HFFc6 (cell line): ENCODE measurements at places on chromosomes 11 and 22.

DNA sequence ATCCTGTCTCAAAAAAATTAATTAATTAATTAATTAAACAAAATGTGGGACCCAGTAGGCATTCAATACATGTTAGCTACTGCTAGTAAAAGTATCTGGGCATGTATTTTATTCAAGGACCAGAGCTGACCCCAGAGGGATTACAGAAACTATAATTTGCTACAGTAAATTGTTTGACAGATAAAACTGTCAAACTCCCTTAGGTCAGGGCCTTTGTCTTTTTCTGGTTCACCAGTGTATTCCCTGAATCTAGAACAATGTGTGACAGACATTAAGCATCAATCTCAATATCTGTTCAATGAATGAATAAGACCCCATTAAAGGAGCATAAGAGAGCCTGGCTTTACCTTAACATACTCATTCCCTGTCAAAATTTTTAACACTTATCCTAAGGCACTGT is 6.0 kb downstream of the CKAP5 start:
- peaks cover 2% of the 10 kb centered on the region for H3K27me3 ChIP-seq
- H3K4me1 ChIP-seq: peaks cover 43% of the 10 kb centered on the region
- peaks cover 13% of the 10 kb centered on the region for H3K36me3 ChIP-seq
- H3K4me3 ChIP-seq: no peak overlapping the region
- no peak for DNase-seq

GRCh38 chr11:20038972-20039371 is 121.3 kb downstream of the DBX1 start:
- DNase-seq: no peak
- peaks cover 7% of the 10 kb centered on the region for H3K27me3 ChIP-seq
- H3K4me1 ChIP-seq: peaks cover 42% of the 10 kb centered on the region
- H3K4me3 ChIP-seq: no peak overlapping the region

GRCh38 chr11:57515332-57516060 is at the start of gene SLC43A1:
Gene SLC43A1, minus strand, starts transcription at chr11:57515702. Its CDS starts 1,591 bp downstream, at chr11:57514111.
- H3K4me3 ChIP-seq: peak within 1 kb of the TSS; percentile 97
- H3K27me3 ChIP-seq: no peaks in the 10 kb centered on the region
- no peaks in the 10 kb centered on the region for H3K36me3 ChIP-seq
- DNase-seq: peak; percentile 21
- H3K4me1 ChIP-seq: no peaks in the 10 kb centered on the region

DNA sequence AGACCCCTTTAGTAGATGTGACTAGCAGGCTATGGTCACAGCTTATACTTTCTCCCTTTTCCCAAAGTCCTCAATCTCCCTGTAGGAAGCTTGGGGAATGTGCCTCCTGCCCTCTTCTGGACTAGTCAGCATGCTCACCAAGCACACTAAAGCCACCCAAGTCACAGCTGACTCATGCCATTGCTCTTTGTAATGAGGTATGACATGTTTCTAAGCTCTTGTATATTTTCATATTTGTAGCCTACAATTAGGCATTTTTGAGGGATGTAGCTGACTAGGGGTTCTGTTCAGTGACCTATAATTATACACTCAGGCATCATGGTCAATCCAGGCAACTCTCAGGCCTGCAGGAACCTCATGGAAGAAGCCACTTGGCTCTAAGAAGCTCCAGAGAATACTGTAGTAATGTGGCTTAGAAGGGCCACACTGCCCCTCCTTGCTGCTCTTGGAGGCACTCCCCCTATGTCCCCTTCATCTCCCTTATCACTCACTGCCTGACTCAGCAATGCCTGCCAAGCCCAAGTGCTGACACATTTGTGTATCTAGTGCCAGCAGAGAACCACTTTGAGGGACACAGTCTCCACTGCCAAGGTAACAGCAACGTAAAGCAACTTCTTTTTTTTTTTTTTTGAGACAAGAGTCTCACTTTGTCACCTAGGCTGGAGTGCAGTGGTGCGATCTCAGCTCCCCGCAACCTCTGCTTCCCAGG is 86.2 kb downstream of the RPL27A start:
- peaks cover 91% of the 10 kb centered on the region for H3K4me1 ChIP-seq
- H3K4me3 ChIP-seq: peak overlapping the region; percentile 64
- peak overlapping the region; percentile 92 for H3K27ac ChIP-seq
- H3K36me3 ChIP-seq: peaks cover 4% of the 10 kb centered on the region
- H3K27me3 ChIP-seq: no peaks in the 10 kb centered on the region; the same call in 1 of the 2 replicates

DNA sequence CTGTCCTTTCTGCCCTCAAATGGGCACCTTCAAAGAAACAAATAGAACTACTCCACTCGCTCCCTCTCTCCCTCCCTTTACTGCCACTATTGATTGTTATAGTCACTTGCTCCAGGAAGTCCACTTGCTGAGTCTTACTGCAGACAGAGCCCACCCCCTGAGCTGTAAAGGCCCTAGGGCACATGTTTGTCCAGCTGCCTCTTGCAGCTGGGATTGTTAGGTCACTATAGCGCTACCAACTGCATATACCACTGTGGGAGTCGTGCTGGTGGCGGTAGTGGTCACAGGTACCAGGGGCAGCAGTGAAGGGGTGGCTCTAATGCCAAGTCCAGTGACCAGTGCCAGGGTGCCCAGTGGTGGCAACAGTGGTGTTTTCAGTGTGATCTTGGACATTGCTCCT is 4.4 kb upstream of the SREBF2 start:
- H3K36me3 ChIP-seq: no peaks in the 10 kb centered on the region
- H3K4me3 ChIP-seq: no peak overlapping the region
- no peaks in the 10 kb centered on the region; the same call in 1 of the 2 replicates for H3K27me3 ChIP-seq
- no peak for DNase-seq
- peaks cover 24% of the 10 kb centered on the region for H3K4me1 ChIP-seq

- DNase-seq: no peak
- peak overlapping the region; percentile 97 for H3K27ac ChIP-seq
- peaks cover 2% of the 10 kb centered on the region; the same call in 1 of the 2 replicates for H3K27me3 ChIP-seq
- H3K36me3 ChIP-seq: peaks cover 24% of the 10 kb centered on the region
- H3K4me1 ChIP-seq: peaks cover 69% of the 10 kb centered on the region
- peak overlapping the region; percentile 79 for H3K4me3 ChIP-seq
Measured at GRCh38 chr11:19918302-19919049, 205.8 kb downstream of the NAV2 start.

GRCh38 chr11:1092145-1092670 is 17.5 kb downstream of the MUC2 start:
- H3K27ac ChIP-seq: no peak overlapping the region
- no peak for DNase-seq
- peaks cover 6% of the 10 kb centered on the region; the same call in 1 of the 2 replicates for H3K36me3 ChIP-seq
- H3K4me1 ChIP-seq: no peaks in the 10 kb centered on the region

DNA sequence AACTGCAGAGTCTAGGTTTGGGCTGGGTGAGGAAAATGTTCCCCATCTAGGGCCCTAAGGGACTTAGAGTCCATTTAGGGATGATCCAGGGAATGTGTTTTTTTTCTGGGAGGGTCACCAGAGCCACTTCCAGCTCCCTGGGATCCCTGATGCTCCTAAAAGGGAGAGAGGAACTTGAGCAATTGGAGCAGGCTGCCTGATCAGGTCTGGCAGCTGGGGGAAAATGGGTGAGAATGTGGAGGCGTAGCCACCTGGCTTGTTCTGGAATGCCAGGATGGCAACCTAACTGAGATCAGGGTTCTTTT is 1.2 kb downstream of the PGAP2 start:
- H3K27ac ChIP-seq: no peak overlapping the region
- no peak for DNase-seq
- no peaks in the 10 kb centered on the region; the same call in 1 of the 2 replicates for H3K27me3 ChIP-seq
- H3K36me3 ChIP-seq: no peaks in the 10 kb centered on the region

- peaks cover 12% of the 10 kb centered on the region; the same call in 1 of the 2 replicates for H3K36me3 ChIP-seq
- H3K27ac ChIP-seq: no peak overlapping the region
- H3K4me3 ChIP-seq: no peak overlapping the region
- DNase-seq: no peak
- no peaks in the 10 kb centered on the region; the same call in 1 of the 2 replicates for H3K27me3 ChIP-seq
- no peaks in the 10 kb centered on the region for H3K4me1 ChIP-seq
Measured at GRCh38 chr22:49214976-49215375, 612.7 kb downstream of the BRD1 start.

GRCh38 chr22:33083212-33083611 is 25.0 kb upstream of the SYN3 start:
- H3K4me1 ChIP-seq: no peaks in the 10 kb centered on the region
- H3K4me3 ChIP-seq: no peak overlapping the region
- H3K27me3 ChIP-seq: no peaks in the 10 kb centered on the region
- no peak overlapping the region for H3K27ac ChIP-seq
- 0 out of 2 replicates have a peak, but pooled peaks cover 4% of the 10 kb centered on the region for H3K36me3 ChIP-seq
- no peak for DNase-seq

DNA sequence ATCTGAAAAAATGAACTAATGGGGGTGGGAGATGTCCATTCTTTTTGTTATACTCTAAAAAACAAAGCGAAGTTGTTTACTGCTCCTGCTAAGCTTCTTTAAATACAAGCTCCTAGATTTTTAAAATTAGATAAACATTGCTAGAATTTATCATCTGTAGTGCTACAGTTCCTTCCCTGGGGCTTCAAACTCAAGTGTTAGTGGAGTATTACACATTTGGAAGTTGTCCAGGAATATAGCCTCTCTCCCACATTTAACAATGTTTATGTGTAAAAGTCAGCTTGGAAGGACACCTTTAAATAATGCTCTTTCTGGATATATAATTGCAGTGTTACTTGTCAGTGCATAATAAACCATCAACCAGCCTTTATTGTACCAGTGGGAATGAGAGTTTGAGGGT is 155.5 kb downstream of the SPON1 start:
- H3K27ac ChIP-seq: no peak overlapping the region
- no peak overlapping the region for H3K4me3 ChIP-seq
- no peak for DNase-seq
- peaks cover 1% of the 10 kb centered on the region for H3K27me3 ChIP-seq

- DNase-seq: peak; percentile 4
- H3K4me3 ChIP-seq: no peak overlapping the region
- peaks cover 8% of the 10 kb centered on the region for H3K4me1 ChIP-seq
- H3K27me3 ChIP-seq: peaks cover 3% of the 10 kb centered on the region; the same call in 1 of the 2 replicates
- H3K36me3 ChIP-seq: peaks cover 15% of the 10 kb centered on the region; the same call in 1 of the 2 replicates
- peak overlapping the region; percentile 53 for H3K27ac ChIP-seq
Measured at GRCh38 chr11:129946256-129946655, 50.9 kb upstream of the NFRKB start.

DNA sequence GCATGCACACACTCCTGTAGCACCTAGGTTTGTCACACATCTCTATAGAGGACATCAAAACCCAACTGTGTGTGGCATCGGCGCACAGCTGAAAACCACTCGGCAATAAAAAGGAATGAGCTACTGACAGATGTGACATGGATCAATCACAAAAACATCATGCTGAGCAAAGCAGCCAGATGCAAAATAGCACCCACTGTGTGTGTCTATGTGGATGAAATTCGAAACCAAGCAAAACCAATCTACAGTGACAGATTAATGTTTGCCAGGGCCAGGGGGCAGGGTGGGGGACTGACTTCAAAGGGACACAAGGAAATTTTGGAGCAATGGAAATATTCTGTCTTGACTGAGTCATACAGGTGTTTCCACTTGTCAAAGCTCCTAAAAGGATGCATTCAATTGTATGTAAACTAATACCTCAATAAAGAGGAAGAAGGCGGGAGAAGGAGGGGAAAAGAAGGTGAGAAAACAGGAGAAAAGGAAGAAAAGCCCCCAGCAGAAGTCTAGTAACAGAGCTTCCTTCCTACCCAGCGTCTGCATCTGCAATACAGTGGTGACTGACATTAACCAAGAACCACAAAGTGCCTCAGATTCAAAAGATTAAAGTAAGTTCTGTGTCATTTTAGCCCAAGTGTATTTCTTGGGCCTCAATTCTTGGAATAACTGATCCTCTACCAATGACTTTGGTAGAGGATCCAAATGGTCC is 49.8 kb downstream of the PACSIN2 start:
- no peak overlapping the region; the same call in 1 of the 2 replicates for H3K4me3 ChIP-seq
- peak overlapping the region; percentile 0; the same call in 1 of the 2 replicates for H3K27ac ChIP-seq
- peaks cover 2% of the 10 kb centered on the region for H3K27me3 ChIP-seq
- no peak for DNase-seq
- peaks cover 71% of the 10 kb centered on the region for H3K4me1 ChIP-seq

GRCh38 chr11:27904358-27905055 is 203.4 kb downstream of the KIF18A start:
- peak overlapping the region; percentile 92 for H3K27ac ChIP-seq
- peaks cover 1% of the 10 kb centered on the region; the same call in 1 of the 2 replicates for H3K27me3 ChIP-seq
- H3K4me1 ChIP-seq: peaks cover 84% of the 10 kb centered on the region
- peak overlapping the region; percentile 76 for H3K4me3 ChIP-seq
- DNase-seq: peak; percentile 84

DNA sequence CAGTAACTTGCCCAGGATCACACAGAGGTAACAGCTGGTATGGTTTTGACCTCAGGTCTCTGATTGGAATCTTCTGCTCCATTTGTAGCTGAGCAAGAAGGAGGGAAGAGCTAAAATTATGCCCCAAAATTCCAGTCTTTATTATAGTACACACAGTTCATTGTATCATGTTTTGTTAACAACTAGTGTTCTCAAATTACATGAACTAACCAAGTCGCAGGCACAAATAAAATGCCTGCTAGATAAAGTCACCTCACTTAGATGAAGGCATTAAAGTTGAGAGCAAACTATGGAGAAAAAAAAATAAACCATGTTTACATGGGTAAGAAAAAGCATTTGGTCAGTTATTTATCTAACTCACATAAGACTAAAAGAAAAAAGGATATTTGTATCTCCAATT is 58.8 kb downstream of the PDGFD start:
- H3K27ac ChIP-seq: no peak overlapping the region; the same call in 1 of the 2 replicates
- DNase-seq: peak; percentile 14
- H3K36me3 ChIP-seq: no peaks in the 10 kb centered on the region
- H3K4me1 ChIP-seq: peaks cover 23% of the 10 kb centered on the region

DNA sequence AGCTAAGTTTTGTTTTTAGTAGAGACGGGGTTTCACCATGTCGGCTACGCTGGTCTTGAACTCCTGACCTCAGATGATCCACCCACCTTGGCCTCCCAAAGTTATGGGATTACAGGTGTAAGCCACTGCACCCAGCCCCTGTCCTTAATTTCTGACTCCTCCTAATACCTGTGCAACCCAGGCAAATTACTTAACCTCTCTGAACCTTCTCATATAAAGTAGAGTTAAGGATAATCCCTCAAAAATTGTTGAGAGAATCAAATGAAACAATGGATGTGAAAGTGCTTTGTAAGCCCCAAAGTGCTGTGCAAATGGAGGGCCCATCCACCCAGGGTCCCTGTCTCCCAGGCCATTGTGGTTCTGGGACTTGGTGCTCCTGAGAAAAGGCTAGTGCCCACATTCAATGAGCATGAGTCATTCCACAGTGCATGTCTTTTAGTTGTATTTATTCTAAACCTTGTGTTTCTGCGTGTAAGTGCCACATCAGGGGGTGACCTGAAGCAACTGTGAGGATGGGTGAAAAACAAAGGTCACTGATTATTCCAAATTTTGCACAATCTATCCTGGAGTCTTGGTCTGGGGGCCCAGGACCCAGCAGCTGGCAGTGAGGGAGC is 61.4 kb upstream of the PTPRJ start:
- peak overlapping the region; percentile 70 for H3K27ac ChIP-seq
- H3K36me3 ChIP-seq: no peaks in the 10 kb centered on the region
- H3K4me3 ChIP-seq: peak overlapping the region; percentile 64
- DNase-seq: peak; percentile 29

GRCh38 chr11:73366265-73366610 is 10.0 kb upstream of the RELT start:
- H3K36me3 ChIP-seq: peaks cover 20% of the 10 kb centered on the region
- H3K27me3 ChIP-seq: peaks cover 15% of the 10 kb centered on the region

GRCh38 chr11:31375879-31376278 is 6.2 kb downstream of the DNAJC24 start:
- peaks cover 7% of the 10 kb centered on the region for H3K4me1 ChIP-seq
- H3K4me3 ChIP-seq: no peak overlapping the region
- no peak for DNase-seq
- no peak overlapping the region for H3K27ac ChIP-seq
- H3K36me3 ChIP-seq: no peaks in the 10 kb centered on the region
- no peaks in the 10 kb centered on the region for H3K27me3 ChIP-seq

- peaks cover 24% of the 10 kb centered on the region for H3K4me1 ChIP-seq
- H3K27me3 ChIP-seq: no peaks in the 10 kb centered on the region; the same call in 1 of the 2 replicates
- no peak overlapping the region for H3K4me3 ChIP-seq
- DNase-seq: no peak
- H3K27ac ChIP-seq: no peak overlapping the region
- no peaks in the 10 kb centered on the region for H3K36me3 ChIP-seq
Measured at GRCh38 chr11:106446955-106447354, 369.5 kb downstream of the AASDHPPT start.
